Activated B cell treated with CpG ODN at 0.5 μM for 24 hours (primary cell): ENCODE measurements at places on chromosomes 6 and 20. TPM values are rescaled to one million over a fixed set of nuclear protein-coding genes. Genes with fewer than 3 reads are reported as not detected.

DNA sequence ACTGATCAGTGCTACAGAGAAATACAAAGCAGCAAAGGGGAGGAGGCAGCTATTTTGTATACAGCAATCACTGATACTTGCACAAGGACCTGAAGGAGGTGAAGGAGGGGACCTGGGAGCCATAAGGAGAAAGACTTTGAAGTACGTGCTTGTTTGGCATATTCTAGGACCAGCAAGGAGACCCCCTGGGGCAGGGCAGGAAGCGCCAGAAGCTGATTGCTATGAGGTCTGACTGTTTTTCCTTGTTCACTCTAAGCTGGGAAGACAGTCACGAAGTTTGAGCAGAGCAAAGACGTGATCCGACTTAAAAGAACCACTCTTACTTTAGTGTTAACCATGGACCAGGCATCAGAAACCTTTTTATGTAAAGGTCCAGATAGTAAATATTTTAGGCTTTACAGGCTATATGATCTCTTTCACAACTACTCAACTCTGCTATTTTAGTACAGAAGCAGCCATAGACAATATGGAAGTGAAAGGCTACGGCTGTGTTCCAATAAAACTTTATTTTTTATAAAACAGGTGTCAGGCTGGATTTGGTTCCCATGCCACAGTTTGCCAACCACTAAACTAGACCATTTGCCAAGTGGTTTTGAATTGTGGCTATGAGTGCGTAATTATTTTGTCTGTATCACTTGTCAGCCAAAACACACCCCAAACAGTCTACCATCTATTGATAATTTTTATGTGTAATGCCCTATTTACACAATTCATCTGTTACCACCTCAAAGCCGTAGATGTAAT lies 217.9 kb downstream of the PRL start:
- no peak for DNase-seq

- no peak for DNase-seq
These were observed 17.4 kb upstream of the RNF39 start for GRCh38 chr6:30092852-30093543.

DNA sequence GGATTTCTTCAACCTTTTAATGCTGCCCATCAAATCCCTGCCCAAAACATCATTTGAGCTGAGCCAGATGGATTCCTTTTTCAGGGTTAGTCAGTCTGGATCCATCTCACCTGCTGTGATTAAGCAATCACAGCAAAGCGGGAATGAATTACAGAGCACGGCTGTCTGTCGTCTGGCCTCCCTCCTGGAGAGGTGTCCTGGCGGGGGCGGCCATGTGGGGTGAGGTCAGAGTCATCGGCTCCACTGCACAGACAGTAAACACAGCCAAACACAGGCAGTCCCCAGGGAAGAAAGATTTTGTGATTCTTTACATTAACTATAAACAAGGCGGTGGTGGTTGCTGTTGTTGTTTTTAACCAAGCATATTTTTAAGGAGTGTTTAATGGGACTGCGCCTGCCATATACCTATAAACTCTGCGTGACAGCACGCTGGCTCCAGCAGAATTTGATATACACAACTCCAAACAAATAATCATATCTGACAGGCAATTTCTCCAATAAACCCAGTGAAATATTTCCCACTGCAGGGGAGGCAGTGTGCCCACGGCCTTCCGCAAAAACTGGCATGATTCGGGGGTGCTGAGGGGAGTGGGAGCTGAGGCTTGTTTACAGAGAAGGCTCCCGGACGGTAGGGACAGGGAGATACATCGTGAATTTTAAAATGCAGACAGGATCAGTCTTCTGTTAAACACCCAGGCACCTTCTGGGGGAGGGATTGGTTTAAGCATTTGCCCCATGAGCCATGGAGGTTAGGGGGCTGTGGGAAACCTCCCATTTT lies 232.0 kb upstream of the PMEPA1 start:
- no peak for DNase-seq

DNA sequence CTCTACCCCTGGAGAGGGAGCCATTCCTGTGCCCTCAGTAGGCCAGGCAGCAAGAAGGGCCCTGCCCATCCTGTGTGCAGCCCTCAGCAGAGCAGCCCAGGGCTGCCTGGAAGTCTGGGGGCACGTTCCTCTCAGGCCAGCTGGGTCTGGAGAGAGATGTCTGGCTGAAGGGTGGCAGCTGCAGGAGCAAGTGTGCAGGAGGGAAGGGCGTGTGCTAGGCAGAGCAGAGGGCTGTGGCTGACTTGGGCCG lies 62.7 kb downstream of the NOL4L start:
- DNase-seq, result no peak

DNA sequence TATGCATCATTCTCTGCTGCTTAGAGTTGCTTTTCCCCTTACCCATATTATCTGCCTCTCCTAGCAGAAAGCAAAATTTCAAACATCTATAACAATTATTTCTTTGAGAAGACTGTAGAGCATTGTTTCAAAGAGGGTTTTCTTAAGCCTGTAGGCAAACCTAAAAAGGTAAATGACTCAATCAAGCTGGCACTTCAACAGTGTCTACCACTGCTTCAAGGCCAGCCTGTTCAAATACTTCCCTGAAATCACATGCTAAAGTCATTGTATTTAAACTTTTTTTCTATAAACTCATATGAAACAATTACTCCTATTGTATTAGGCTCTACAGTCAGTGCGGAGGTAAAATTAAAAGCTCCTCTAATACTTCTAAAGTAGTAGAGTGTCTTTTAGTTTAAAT lies 87.1 kb downstream of the OGFRL1 start:
- no peak for DNase-seq

DNA sequence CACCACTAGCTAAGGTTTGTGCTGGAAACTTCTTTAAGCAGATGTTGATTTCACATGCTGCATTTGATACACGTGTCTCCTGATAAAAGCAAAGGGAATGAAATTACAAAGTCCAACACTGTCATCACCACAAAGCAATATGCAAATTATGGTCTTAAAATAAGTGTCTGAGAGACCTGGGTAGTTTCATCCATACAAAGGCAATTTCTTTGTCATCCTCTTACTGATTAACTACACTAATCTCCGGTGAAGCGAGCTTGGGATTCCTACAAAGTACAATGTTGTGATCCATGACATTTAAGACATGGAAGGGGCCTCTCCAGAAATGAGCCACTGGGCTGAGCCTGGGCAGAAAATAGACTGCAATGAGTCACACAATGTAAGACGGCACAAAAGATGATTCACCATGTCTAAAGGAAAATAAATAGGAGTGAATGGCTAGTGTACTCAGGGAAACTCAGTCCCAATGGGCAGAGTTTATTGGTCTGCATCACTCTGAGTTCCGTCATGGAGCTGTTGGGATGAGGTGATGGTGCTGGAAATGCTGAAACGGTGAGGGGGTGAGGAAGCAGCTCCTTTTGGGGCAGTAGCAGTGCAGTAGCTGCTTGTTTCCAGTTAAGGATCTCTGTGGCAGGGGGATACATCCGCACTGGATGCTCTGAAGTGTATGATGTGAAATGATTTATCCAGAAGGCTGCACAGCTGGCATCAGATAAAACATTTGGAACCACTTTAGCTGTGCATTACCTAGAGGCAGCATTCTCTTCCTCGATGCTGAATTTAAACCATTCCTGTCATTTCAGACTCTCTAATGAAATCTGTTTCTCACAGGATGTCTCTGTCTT lies 103.3 kb downstream of the IBTK start:
- DNase-seq, result no peak

DNA sequence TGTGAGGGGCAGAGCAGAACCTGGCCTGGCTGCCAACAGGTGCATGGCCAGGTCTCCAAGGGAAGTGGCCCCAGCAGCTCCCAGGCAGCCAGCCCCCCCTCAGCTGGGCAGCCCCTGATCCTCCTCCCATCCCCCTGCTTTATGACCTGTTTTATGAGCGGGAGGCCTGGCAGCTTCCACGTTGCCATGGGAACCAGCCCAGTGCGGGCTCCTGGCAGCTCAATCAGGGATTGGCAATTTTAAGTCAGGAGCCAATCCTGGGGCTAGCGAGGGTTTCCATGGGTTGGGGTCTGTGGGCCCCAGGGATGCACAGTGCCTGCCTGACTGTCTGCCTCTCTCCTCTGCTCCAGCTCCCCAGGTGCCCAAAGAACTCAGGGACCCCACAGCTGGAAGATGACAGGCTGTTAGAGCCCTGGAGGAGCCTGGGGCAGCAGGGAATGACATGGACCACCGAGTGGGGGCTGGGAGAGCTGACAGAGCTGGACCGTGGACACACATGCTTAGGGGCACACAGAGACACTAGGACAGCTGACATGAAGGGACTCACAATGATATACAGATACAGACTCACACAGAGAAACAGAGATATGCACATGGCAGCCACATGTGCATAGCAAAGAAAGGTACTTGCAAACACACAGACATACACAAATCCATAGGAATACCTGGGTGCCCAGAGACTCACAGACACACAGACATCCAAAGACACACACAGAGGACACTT lies 56.5 kb upstream of the SIRPA start:
- DNase-seq, result no peak

DNA sequence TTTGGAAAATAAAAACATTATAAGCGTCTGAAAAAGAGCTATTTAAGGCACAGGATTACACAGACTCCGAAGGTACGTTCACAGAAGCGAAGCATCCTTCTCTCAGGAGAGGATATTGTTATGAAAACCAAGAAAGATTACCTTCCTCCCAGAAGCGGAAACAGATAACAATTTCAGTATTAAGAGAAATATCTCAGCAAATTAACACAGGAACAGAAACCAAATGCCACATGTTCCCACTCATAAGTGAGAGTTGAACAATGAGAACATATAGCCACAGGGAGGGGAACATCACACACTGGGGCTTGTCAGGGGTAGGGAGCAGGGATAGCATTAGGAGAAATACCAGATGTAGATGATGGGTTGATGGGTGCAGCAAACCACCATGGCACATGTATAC lies 109.7 kb downstream of the CDK19 start:
- DNase-seq, result no peak

- DNase-seq, result no peak
These were observed 15.3 kb upstream of the DHX35 start for GRCh38 chr20:38946836-38947235.

DNA sequence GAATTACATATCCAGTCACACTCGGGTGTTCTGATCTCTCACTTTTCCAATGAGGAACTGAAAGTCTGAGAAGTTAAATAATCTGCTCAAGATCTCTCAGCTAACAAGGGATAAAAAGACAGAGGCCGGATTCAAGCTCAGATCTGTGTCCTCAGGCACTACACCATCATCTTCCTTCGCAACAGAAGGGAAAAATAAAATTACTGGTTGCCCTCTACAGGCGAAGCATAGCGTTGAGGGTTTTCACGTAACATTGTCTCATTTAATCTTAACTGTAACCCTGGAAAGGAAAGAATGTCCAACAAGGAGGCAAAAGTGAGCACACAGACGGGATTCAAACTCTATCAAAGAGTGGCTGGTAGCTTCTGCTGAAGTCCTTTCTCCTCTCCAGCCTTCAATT lies 67.8 kb upstream of the ANKEF1 start:
- no peak for DNase-seq

GRCh38 chr6:44255871-44256774 lies 1.2 kb downstream of the SLC35B2 start:
- DNase-seq, result no peak

- no peak for DNase-seq
These were observed 122.4 kb downstream of the MRPL14 start for GRCh38 chr6:44004625-44005506.

DNA sequence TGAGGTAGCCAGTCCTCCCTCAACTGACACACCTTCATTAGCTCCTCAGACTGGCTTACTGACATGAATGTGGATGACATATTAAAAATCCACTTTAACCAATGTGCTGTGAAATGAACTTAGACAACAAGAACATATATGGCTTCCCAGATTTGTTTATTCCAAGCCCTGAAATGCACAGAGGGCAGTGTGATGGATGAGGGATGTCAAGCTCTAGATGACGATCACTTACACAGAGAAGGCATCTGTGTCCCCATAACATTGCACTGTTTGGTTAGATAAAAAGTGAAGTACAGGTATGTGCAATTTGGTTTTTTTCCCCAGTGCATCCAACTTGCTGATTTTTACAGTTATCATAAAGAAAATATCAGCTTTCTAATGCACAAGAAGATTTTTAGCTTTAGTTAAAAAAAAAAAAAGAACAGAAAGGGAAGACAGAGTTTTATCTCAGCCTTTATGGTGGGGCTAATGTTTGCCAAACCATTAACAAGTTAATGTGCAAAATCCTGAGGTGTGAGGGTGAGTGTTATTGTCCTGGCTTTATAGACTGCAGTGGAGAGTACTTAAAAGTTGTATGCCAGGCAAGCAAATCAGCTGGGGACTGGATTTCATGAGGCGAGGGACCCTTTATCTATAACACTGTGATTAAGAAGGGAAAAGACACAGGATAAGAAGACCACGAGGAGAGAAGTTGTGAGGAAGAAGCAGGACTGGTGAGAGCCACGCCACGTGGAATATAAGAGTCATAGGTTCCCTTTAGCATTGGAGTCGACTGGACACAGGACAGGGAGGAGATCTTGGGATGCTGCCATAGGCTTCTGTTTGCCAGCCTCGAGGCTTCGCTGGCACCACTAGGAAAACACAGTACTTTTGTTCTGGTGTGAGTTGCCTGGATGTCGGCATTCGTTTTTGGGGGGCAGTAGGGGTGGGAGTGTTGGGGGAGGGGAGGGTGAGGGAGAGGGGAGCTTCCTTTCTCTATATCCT lies 90.0 kb upstream of the BACH2 start:
- no peak for DNase-seq

GRCh38 chr20:61345656-61346055 lies 93.6 kb downstream of the CDH4 start:
- DNase-seq, result no peak

GRCh38 chr6:154222716-154223115 lies 133.9 kb downstream of the IPCEF1 start:
- DNase-seq, result no peak

- DNase-seq, result no peak
These were observed 257.8 kb downstream of the RNGTT start for GRCh38 chr6:88705601-88706000.

DNA sequence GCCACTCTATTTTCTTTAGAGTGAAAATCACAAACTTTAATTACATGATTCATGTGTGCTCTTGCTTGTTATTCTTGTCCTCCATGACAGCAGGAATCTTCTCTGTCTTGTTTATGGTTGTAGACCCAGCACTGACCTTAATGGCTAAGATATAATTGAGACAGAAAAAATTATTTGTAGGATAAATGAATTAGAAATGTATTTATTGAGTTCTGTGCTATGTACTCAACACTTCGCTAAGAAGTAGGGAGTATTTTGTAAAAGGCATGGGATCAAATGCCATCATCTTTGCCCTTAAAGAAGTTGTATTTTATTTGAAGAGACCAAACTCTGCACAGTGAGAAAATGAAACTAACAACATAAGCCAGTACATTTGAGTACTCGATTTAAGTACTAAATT lies 71.2 kb downstream of the CBLN4 start:
- DNase-seq, result no peak

GRCh38 chr6:5412017-5412416 lies 150.7 kb downstream of the FARS2 start:
- DNase-seq, result no peak

Gene C2
- total RNA-seq, result 0.78 and 0.95 TPM in 2 replicates

Gene HLA-DRB5
- total RNA-seq, result 196 and 199 TPM in 2 replicates

Gene TRIM31
- not detected in 2 replicates for total RNA-seq

Gene CCN6
- total RNA-seq, result not detected in 2 replicates

Gene CST7
- total RNA-seq, result 0.86 and 1.0 TPM in 2 replicates

Gene HNF4A
- total RNA-seq, result not detected in 2 replicates
